ENCODE measurements at places on chromosomes 11 and 22.
A peak's percentile ranks its signal among the peaks of the same experiment; 100 is the strongest.

DNA sequence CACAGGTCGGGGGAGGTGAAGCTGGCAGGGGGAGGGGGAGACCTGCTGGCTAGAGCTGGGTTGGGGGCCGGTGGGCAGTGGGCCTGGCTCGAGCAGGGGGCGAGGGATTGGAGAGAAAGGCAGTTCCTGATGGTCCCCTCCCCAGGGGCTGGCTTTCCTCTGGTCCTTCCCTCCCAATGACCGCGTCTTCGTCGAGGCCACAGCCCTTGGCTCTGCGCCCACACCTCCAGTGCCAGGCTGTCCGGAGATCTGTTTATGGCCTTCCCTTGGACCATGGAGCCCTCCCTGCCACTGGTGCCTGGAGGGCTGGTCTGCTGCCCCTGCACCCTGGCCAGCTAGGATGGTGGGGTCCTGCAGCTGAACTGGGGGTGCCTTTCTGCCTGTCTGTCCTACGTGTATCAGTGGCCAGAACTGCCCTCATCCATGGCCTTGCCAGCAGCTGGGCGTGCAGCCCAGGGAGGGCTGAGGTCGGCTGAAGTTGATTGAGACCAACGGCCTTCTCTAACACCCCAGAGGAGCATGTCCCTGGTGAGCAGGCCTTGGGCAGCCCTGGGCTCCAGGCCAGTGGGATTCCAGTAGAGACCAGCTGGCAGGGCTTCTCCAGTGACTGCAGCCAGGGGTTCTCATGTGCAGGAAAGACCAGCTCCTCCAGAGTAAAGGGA lies 12.3 kb downstream of the TANGO2 start:
- peak; percentile 33 for DNase-seq

- DNase-seq = no peak
Observed at GRCh38 chr11:133723056-133723455, 122.3 kb downstream of the SPATA19 start.

DNA sequence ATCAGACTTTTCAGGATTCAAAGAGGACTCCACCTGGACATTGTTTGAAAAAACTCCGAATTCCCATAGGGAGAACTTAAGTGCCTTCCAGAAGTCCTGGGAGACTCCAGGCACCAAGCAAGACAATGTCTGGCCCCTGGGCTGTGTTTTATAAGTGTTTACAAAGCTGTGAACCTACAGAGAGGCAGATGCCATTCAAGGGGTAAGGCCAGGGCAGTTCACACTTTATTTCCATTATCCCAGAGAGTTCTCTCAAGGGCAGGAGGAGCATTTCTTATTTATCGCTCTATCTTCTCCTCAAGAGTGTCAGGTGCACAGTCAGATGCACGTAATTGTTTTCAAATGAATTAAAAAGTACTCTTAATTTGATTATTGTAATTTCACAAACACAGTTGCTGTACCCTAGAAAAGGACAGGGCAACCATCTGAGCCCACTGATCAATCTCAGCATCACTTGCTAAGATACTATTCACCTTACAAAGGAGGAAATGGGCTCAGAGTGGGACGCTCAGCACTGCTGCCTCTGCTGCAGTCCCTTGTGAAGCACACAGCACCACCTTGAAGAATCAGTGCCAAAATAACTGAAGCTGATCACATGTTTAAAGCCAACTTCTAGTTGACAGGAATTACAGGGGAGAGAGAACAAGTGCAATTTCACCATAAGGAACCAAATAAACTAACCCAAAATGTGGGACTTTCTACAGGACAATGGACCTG lies 35.0 kb downstream of the RASSF10 start:
- DNase-seq = no peak

- no peak for DNase-seq
Observed at GRCh38 chr11:70074746-70075145, 3.4 kb upstream of the ANO1 start.

DNA sequence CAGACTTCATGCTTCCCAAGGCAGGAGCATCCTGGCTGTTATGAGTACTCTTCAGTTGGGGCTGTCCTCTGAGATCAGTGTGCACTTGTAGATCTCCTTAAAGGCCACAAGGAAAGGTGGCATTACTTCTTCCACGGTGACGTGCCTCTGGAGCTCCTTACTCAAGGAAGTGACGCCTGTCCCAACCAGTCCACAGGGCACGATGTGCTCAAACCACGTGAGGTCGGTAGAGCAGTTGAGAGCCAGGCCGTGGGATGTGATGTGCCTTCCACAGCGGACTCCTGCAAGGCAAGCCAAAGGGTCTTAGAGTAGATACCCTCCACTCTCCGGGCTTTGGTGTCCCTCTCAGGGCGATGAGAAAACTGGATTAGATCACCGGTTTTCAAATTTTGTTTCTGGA lies 1.4 kb downstream of the LIPT2 start:
- no peak for DNase-seq

DNA sequence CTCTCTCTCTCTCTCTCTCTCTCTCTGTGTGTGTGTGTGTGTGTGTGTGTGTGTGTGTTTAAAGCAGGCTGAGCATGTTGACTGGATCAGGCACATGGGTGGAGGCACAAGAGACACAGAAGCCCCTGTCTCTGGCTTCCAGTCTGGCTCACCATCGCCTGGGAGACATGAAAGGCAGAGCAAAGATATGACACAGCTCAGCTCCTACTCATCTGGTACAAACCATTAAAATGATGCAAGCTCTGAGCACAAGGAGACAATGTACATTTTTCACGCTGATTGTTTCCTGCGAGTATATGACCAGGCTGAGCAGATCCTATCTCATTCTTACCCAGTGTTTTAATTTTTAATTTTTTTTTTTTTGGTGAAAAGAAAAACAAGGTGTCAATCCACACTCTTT lies 9.5 kb downstream of the SLC6A5 start:
- no peak for DNase-seq

- no peak for DNase-seq
Observed at GRCh38 chr11:116112087-116112935, 608.1 kb upstream of the CADM1 start.

DNA sequence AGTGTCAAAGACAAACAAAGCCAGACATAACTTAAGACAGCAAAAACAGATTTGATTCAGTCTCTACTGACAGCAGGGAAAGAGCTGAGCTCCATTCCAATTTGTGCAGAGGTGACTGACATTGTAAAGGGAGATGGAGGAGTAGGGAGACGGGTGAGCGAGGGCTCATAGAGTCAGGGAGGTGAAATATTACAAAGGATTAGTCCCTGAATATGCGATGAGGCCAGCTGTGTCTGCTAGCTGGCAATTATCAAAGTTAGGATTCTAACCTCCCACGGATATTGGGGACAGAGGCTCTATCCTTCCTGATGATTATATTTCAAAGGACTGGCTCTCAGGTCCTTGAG lies 8.3 kb downstream of the PLAAT2 start:
- DNase-seq = no peak

- DNase-seq = no peak
Observed at GRCh38 chr11:1497600-1497999, 11.0 kb upstream of the MOB2 start.
